ENCODE measurements at places on chromosomes 5 and 9.

GRCh38 chr9:86614871-86615849, 260.9 kb upstream of the TUT7 start:
- DNase-seq, result no peak

DNA sequence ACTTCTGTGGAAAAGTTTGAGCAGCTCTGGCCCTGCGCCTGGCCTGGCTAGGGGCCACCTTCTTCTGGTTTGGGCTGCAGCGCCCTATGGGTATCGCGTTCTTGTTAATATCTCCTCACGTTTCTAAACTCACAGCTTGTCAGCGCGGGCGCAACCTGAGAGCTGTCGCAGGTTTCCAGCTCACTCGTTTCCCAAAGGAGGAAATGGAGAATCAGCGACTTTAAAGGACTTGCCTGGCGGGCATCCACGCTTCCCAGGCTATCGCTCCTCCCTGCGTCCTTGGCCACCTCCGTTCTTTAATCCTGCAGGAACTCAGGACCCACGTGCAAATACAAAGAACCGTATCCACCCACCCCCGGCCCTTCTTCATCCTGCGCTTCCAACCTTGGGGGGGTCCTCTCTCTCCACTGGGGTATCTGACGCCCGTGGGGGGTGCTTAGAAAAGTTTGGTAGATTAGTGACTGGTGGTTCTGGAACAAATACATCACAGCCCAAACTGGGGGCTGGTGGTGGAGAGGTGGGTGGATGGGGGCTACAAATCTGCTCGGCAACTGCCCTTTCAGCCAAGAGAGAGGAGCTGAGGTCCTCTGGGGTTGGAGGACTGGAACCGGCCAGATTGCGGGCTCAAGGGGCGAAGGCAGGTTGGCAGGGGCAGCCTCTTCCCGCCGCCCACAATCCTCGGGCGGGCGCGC, 578 bp upstream of the PSAT1 start:
- no peak for DNase-seq

- no peak for DNase-seq
Observed at GRCh38 chr5:44727100-44727499, 81.6 kb upstream of the MRPS30 start.

DNA sequence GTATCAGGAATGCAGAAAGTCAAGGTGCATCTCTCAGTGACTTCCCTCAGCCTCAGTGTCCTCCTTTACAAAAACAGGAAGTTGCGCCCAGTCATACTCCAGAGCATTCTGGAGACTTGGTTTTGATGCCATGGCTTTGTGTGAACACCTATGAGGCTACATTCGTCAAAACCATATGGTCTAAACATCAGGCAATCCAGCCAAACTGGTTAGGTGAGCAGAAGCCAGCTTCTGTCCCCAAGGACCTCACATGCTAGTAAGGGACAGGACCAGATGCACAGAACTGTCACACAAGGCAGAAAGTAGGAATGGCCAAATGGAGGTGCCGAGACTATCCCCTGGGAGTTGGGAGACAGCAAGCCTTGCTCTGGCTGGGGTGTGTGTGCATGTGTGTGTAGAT, 217.2 kb downstream of the MELK start:
- DNase-seq, result no peak

GRCh38 chr5:135253601-135254178, 145.3 kb downstream of the MACROH2A1 start:
- DNase-seq, result no peak

DNA sequence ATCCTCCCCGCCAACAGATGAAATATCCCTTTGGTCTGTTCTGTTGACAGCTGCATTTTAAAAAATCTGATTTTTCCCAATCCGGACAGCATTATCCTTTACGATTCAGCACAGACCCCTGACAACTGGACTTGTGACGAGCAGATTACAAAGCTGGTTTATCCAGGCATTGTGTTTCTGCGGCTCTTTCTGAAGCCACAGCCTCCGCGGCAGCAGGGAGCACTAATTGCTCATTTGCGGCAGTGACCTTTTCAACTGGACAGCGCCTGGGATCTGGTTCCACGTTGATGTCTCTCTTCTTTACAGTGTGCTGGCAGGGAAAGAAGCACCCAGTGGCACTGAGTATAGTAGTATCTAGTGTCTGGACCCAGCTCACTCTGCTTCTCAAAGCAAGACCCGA, 351.2 kb downstream of the ZNF608 start:
- DNase-seq, result no peak

DNA sequence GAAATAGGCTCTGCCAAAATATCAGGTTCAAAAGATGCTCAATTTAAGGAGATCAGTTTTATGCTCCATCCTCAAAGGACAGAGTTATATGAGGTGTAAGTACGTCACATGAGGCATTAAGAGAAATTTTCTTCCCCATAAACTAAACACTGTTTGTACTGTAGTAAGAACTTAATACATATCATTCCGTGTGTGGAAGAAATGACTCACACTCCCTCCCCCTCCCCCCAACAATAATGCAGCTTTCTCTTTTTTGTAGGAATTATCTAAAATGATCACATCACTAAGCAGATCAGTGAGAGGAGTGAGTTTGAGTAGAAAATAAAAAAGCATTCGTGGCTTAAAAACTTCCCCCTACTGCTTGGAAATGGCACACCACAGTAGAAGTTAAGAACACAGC, 2.2 kb downstream of the CDH12 start:
- DNase-seq, result no peak

- no peak for DNase-seq
Observed at GRCh38 chr9:98821831-98822230, 14.4 kb downstream of the GALNT12 start.

DNA sequence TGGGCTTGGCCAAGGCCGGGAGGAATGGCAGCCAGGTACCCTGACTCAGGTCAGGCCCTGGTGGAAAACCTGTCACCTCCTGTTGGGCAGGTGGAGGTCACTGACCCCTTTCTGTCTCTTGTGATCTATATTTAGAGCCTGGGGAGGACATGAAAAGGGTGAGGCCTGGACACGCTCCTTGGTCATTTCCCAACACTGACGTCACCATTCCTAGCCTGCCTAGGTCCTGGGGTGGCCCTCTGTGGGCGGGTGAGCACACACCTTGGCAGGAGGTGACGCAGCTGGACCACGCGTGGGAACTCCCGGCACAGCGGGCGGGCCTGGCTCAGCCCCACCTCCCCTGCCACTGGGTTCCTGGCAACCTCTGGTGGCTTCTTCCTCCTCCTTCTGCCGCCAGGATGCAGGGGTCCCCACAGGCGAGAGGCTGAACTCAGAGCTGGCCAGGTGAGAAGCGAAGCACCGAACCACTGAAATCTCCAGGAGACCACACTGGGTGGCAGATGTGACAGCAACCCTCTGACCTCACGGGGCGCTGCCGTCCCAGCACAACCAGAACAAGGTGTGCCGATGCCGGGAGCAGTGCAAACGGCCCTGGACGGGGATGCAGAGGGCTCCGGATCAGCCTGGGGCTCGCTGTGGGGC, 6.4 kb upstream of the RALGDS start:
- no peak for DNase-seq

- DNase-seq, result no peak
Observed at GRCh38 chr5:124634228-124634739, 112.2 kb downstream of the ZNF608 start.

DNA sequence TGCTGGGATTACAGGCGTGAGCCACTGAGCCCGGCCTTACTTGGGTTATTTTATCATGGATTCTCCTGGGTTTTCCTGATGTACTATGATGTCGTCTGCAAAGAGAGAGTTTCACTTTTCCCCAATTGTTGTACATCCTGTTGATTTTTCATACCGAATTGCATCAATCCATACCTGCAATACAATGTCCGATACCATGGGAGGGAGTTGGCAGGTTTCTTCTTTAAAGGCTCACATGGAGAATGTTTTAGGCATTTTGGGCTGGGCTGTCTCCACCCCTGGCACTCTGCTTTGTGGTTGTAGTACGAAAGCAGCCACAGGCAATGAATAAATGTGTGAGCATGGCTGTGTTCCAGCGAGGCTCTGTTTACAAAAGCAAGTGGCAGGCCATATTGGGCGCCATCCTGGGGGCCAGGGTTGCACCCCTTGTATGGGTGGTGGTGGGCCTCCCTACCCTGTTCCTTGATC, 35.1 kb upstream of the EXOC3 start:
- no peak for DNase-seq

GRCh38 chr9:95736891-95737522, 138.5 kb upstream of the ERCC6L2 start:
- no peak for DNase-seq

- DNase-seq, result no peak
Observed at GRCh38 chr9:102273952-102274351, 535.5 kb upstream of the GRIN3A start.

GRCh38 chr9:89667726-89668125, 62.9 kb downstream of the GADD45G start:
- DNase-seq, result no peak

DNA sequence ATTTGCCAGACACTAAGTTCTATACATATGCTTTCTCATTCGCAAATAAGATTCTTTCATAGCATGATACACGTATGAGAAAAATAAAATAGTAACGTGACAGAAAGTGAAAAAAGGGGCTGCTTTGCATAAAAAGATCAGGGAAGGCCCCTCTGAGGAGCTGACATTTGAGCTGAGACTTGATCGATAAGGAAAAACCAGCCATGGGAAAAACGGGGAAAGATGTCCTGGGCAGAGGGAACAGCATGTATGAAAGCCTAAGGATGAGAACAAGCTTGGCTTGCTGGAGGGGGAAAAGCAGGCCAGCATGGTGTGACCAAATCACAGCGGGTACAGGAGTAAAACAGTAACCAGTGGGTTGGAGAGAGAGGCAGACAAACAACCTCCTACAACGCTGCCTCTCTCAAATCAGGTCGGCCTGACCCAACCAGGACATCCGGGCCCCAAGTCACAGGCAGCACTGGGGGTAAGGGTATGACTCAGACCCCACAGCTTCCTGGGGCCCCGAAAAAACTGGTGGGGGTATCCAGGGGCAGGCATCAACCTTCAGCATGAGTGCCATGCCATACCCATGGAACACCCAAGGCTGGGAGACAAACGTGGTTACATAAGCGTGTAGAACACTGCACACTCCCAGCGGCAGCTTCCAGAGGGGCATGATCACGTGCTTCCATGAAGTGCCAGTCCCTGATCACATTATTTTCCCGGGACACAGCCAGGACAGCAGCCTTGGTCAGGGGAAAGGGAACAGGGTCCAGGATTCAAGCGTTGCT, 2.2 kb downstream of the TNIP1 start:
- DNase-seq, result peak; percentile 46

All from stimulated activated CD8-positive, alpha-beta memory T cell treated with anti-CD3 and anti-CD28 coated beads, Interleukin-15, amount 100 ng/mL, for 4 hours (primary cell).